ENCODE measurements at places on chromosomes 7 and 10.

DNA sequence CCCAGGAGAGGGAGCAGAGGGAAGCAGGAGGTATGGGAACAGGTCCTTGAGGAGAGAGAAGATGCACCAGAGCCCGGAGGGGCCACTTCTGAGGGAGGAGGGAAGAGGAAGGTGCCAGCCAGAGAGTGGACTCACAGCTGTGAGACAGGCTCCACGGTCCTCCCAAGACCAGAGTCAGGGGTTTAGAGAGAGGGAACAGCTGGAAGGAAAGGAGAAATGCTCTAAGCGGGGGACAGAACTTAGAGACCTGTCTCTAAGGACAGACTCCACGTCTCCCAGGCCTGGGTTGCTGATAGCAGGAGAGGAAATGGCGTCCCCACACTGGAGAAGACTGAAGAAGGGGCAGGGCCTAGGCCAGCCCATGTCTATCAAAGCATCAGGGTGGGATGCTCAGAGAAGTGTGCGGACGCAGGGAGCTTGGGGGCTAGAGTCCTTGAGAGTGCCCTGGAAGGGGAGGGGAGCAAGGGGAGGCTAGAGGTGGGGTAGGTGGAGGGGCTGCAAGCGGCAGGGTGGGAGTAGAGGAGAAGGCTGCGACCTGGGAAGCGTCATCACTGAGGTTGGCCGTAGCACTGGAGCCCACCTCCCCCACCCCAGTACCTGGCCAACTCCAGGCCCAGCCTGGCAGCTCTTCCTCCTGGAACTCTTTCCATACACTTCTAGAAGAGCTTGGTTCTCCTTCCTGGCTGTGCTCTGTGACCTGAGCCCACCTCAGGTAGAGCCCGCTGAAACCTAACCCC is 25.6 kb upstream of the GRID1 start:
- no peak for DNase-seq

- no peak for DNase-seq
Measured at GRCh38 chr7:29322023-29322712, 127.6 kb downstream of the CHN2 start.

DNA sequence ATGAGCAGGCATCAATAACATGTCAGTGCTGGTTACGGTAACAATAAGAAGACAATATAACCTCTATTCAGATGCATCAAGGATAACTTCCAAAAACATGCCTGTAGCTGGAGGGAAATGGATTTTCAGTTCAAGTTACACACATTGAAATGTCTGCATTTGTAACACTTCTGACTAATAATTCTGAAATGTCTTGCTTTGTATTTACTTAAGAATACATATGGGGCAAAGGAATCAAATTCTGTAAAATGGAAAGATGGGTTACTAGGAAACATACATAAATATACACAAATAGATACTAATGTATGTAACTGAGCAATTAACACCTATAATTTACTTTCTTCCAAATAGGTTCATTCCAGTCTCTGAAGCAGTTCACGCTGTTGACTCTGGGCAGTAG is 18.6 kb upstream of the MTPN start:
- DNase-seq, result no peak

- DNase-seq, result no peak
Measured at GRCh38 chr7:157465891-157466866, 129.4 kb downstream of the DNAJB6 start.

DNA sequence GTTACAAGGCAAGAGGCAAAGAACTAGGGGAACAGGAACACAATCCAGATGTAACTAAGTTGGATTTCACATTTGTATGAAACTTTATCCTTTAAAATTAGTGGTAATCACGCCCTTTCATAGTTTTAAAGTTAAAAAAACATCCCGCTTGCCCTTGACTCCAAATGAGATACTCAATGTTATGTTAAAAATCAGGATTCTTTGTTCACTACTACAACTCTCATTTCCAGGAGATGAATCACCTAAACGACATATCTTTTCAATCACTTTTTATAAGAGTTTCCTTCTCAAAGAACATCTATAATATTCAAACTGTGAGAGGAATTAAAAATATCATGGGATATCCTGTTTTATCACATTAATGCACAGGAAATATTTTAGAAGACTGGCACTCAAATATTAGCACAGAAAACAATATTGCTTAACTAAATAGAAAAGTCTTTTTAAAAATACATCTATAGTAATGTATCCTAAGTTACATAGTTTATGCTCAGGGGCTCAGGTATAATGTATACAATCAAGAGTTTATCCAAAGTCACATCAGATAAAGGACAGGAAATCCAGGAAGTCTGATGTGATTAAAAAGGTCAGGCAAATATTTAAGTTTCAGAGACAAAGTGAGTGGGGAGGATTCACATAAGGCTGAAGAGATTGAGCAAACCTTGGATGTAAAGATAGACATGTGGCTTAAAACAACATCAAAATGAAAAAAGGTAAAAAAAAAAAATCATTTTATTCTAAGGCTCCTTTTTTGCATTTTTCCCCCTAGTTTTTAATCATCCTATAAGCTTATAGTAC is 41.9 kb downstream of the CADPS2 start:
- DNase-seq, result no peak

GRCh38 chr10:78134773-78135306 is 101.2 kb downstream of the RPS24 start:
- no peak for DNase-seq

- no peak for DNase-seq
Measured at GRCh38 chr10:127135844-127136577, 60.4 kb downstream of the INSYN2A start.
